HTR-8/SVneo (cell line): ENCODE measurements at places on chromosomes 4 and X.

GRCh38 chrX:40996886-40997530 lies 88.2 kb upstream of the USP9X start:
- peak; percentile 51 for DNase-seq

GRCh38 chr4:6878451-6879059 lies 31.1 kb upstream of the TBC1D14 start:
- no peak for DNase-seq

GRCh38 chr4:153495480-153496193 lies 29.5 kb downstream of the TMEM131L start:
- no peak for DNase-seq

- no peak for DNase-seq
Observed at GRCh38 chr4:126955292-126956183, 677.2 kb upstream of the INTU start.

DNA sequence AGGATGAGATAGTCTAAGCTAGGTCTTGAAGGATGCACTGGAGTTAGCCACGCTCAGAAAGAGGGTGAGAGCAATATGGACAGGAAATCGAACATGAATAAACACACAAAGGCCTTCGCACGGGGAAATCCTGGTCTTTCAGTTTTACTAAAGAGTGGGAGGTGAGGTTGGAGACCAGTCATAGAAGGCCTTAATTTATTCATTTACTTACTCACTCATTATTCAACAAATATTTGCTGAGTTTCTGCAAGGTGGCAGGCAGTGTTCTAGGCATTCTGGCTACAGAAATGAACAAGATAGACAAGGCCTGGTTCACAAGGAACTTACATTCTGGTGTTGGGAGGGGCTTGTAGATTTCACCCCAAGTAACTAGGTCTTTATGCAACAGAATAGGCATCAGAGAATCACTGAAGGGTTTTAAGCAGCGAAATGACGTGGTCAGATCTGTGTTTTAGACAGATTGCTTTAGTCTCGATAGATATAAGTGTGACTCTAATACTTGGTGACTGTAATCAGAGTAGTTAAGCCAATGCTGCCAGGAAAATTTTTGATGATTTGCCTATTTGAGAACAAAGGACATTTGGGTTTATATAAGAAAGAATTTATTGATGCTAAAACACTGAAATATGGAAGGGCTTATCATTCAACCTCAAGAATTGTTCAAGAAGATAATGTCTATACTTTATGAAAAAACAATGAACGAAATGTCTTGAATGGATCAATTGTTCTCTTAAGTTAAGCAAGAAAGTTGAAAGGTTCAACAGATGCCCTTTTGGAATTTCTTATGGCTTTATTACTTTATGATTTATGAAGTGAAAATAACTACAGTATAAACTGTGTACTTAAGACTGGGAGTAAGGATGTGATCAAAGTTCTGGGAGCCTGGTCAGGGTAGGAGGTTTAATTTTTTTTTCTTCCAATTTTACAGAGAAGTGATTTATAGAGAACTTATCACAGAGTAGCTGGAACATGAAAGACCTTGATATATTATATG lies 184.4 kb upstream of the CASK start:
- no peak for DNase-seq

- DNase-seq = no peak
Observed at GRCh38 chr4:85736571-85736970, 261.6 kb downstream of the ARHGAP24 start.

DNA sequence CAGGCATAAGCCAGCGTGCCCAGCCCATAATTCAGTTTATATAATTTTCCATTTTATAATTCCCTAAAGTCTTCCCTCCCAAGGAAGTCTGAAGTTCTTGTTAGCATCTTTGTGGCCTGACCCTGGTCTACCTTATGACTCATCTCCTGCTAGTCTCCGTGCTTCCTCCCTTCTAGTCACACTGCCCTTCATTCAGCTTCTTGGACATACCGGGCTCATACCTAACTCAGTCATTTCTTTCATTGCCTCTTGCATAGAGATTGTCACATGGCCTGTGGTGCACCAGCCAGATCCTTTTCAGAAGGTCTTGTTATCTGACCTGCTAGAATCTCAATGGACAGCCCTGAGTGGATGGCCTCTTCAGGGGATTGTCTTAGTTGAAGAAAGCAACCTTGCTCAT lies 22.8 kb upstream of the MAML3 start:
- no peak for DNase-seq

GRCh38 chrX:8748855-8749254 lies 16.9 kb upstream of the ANOS1 start:
- DNase-seq = peak; percentile 25

- DNase-seq = no peak
Observed at GRCh38 chr4:6361076-6361784, 91.6 kb downstream of the WFS1 start.

DNA sequence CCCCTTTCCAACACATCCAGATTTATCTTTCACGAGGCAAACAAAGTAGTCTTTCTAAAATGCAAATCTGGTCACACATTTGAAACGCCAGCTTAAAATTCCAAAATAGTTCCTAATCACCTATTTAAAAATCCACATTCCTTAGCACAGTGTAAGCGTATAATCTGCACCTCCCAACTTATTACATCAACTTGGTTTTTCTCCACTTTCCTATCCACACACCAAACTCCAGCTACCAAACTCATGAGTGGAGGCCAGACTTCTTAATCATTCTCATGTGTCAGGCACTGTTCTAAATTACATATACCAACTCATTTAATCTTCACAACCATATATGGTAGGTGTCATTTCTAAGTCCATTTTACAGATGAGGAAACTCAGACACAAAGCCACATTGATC lies 33.8 kb downstream of the ENOX2 start:
- no peak for DNase-seq

- DNase-seq = no peak
Observed at GRCh38 chr4:945274-946102, 13.2 kb downstream of the TMEM175 start.

- DNase-seq = no peak
Observed at GRCh38 chrX:40065296-40066046, 32.3 kb downstream of the BCOR start.

GRCh38 chrX:118221733-118222132 lies 105.1 kb upstream of the KLHL13 start:
- DNase-seq = no peak

DNA sequence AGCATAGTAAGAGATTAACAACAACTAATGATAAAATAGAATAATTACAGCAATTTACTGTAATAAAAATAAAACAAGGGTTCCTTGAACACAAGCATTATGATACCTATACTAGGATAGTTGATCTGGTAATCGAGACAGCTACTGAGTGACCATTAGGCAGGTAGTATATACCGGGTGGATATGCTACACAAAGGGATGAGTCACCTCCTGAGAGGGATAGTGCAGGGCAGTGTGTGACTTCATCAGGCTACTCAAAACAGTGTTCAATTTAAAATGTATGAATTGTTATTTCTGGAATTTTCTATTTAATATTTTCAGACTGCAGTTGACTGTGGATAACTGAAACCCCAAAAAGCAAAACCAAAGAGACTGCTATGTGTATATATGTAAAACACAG lies 9.7 kb upstream of the ANTXR2 start:
- no peak for DNase-seq

DNA sequence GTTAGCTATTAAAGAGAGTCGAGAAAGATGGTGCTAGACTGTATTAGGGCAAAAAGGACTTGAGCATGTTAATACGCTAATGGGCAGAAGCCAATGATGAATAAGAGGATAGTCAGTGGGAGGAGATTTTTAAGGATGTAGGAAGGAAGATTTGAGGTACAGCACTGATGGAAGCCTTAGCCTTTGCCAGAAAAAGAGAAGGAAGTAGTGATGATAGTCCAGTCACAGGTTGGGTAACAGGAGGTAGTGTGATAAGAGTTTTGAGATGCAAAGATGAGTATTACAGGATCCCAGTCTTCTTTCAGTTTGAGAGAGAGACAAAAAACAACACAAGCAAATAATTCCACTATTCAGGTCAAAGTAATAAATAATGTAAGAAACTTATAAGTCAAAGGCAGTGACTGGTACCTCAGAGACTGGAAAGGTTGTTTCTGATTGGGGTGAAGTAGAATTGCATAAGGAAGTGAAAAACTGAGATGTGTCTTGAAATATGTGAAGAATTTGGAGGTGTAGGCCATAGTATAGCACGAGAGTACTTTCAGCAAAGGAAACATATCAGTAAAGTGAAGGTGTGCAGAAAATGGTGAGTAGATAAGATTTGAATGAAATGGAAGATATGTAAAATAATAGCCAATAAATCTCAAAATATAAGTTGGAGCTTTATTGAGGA lies 22.1 kb upstream of the NDNF start:
- DNase-seq = no peak

- DNase-seq = no peak
Observed at GRCh38 chr4:10963958-10964703, 279.6 kb upstream of the CLNK start.

- DNase-seq = no peak
Observed at GRCh38 chr4:183264614-183265013, 55.5 kb downstream of the CLDN22 start.

DNA sequence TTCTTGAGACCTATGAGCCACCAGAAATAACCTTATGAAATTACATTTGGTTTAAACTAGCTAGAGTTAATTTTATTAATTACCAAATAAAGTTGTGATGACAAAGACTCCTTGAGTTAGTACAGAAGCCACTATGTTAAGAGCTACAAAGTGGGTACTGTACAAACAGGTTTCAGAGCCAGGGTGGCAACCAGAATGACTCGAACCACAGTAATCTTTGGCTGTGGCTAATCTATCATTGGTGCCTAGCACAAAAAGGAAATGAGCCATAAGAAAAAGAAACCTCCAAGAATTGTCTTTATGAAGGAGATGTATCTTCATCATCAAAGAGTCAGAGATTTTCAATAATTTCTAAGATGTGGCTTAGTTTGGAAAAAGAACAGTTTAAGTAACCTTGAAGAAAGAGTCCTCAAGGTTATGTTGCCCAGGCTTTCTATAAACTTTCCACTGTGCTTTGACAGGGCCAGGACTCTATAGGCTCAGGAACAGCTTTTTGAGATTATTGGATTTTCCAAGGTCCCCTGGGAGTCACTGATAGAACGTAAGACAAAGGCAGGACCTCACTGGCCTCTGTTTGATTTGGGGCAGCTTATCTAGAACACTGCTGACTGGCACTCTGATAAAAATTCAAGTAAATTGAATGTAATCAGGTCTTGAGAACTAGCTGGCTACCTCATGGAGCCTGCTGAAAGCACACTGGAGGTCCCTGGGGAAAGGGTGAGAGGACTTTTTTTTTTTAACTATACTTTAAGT lies 777.7 kb downstream of the STIM2 start:
- no peak for DNase-seq

- peak; percentile 10 for DNase-seq
Observed at GRCh38 chr4:174490451-174490961, 31.8 kb downstream of the HPGD start.

DNA sequence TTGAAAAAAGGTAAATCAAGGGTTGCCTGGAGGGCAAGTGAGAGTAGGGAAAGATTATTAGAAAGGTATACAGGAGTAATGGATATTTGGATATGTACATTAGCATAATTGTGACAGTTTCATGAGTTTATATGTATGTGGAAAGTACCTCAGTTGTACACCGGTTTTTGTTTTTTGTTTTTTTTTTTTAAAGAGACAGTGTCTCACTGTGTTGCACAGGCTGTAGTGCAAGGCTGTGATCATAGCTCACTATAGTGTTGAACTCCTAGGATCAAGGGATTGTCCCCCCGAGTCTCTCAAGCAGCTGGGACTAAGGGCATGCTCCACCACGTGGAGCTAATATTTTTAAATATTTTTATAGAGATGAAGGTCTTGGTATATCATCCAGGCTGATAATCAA lies 15.3 kb upstream of the HPGD start:
- no peak for DNase-seq

GRCh38 chr4:16967722-16968121 lies 69.3 kb upstream of the LDB2 start:
- DNase-seq = no peak

DNA sequence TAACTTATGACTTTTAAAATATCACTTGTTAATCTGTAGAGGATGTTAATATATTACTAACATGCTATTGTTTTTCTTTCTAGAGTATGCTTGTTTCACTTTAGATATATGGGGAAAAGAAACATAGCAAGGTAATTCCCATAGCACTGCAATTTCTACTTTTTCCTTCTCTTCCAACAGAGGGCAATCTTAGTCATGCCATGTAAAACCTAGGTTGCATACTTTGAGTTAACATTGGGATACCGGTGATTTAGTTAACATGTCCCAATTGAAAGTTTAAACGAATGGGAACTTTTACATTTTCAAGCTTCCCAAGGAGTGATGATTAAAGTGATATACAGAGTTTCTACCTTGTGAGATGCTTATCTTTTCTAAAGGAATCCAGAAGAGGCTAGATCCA lies 89.4 kb upstream of the IL13RA1 start:
- no peak for DNase-seq
